ENCODE measurements at places on chromosomes 5 and 9.

- no peak for DNase-seq
Observed at GRCh38 chr9:38761999-38762398, 42.1 kb upstream of the FAM240B start.

DNA sequence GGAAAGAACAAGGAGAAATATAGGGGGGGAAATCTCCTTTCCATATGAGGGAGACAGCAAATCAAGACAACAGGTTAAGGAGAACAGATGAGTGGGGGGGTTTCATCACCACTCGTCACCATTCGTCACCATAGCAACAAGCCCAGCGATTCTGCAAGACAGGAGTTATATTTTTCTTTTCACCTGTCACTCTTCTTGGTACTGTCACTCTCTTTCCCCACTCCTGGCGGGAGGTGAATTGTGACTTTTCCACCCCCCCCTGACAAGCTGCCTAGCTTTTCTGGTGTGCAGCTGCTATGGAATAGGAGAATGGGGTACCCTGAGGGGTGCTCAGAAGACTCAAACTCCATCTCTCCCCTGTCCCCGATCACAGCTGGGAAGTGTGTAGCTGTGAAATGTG is 239.9 kb downstream of the FAM114A2 start:
- DNase-seq: no peak

DNA sequence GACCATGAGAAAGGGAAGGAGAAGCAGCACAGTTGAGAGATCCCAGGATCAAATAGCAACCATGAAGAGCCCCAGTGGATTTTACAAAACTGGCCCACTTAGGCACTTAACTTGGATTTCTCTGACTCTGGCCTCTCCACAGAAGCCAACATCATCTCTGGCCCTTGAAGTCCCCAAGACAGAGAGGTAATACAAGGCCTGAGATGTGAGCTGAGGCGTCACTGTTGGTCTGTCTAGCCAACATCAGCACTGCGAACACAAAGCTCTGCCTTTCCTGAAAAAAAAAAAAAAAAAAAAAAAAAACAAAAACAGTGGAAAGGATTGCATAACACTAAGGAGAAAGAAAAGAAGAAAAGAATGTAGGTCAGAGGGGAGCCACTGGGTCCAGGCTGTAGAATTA is 378.3 kb downstream of the BRINP1 start:
- no peak for DNase-seq

DNA sequence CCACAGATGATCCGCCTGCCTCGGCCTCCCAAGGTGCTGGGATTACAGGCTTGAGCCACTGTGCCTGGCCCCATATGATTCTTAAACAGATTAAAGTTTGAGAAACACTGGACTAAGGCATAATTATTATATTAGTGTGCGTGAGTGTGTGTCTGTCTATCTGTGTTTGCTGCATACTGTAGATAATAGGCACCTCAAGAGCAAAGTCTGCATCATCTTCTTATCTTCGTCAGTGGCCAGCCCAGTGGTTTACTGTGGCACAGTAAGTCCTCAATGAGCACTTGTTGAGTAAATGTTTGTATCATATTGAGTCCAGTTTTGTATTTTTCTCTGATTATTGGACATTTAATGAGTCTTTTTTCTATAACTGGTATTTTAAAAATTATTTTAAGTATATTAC is 81.7 kb downstream of the ITGA1 start:
- no peak for DNase-seq
